WERI-Rb-1 (cell line): ENCODE measurements at places on chromosomes 7 and 10.

GRCh38 chr10:45809837-45810236 is 37.5 kb downstream of the AGAP4 start:
- peak; percentile 49 for DNase-seq

GRCh38 chr7:44074349-44074695 is 8.0 kb downstream of the POLM start:
- DNase-seq = no peak

DNA sequence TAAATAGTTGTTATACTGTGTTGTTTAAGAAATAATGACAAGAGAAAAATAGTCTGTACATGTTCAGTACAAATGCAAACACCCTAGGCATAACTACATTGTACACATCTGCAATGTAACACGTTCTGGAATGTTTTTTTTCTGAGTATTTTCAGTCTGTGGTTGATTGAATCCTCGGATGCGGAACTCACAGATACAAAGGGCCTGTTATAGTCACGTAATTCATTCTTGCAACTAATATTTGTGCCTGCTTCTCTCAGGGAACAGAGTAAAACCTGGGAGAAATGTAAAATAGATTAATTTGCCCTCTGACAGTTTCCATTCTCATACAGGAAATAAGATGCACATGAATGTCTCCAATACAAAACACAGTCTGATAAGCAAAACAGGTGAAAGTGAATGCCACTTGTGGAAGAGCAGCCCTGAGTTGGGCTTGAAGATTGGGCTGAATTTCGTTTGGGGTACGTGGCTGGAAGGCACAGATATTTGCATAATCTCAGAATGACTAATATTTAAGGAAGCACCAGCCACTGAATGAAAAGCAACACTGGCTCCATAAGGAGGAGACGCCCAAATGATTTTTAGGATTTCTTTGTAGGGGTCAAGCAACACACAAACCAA is 19.1 kb downstream of the DENND2A start:
- no peak for DNase-seq

DNA sequence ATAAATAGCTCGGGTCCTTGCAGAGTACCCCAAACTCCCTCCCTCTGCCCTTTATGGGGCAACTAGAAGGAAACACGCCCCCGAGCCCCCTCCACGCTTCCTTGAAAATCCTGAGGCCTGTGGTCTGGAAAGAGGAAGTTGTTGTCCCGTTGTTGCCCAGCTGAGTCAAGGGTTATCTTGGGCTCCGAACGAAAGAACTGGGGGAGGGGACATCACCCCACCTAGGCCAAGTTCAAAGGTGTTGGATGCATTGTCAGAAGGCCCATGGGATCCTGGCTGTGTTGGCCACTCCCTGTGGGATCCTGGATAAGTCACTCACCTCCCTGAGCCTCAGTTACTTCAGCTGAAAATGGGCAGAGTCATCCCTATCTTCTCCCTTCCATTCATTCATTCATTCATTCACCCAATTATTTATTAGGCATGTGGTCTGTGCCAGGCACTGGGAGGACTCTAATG is at the start of gene CCL24:
Gene CCL24 (minus strand): TSS at position 26 of the 456 bp plus-strand sequence. CDS start 91 bp downstream, outside the sequence.
- DNase-seq = no peak

- DNase-seq = no peak
Observed at GRCh38 chr10:117684672-117685211, 142.2 kb downstream of the EMX2 start.

DNA sequence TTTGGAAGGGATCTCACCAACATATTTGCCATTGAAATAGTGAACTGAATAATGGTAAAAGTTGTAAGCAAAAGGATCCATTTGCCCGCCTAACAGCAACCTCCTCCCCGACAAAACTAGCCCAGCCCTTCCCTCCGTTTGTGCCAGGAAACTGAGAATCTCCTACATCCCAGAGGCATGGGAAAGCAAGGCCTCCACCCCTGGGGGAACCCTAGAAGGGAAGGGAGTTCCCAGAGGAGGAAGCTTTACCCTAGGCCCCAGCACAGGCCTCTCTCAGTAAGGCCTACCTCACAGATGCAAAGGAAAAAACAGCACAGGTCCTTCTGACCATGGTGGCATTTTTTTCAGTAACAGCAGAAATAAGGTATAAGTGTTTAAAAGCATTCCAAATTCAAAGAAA is 229.7 kb downstream of the ELMO1 start:
- no peak for DNase-seq

DNA sequence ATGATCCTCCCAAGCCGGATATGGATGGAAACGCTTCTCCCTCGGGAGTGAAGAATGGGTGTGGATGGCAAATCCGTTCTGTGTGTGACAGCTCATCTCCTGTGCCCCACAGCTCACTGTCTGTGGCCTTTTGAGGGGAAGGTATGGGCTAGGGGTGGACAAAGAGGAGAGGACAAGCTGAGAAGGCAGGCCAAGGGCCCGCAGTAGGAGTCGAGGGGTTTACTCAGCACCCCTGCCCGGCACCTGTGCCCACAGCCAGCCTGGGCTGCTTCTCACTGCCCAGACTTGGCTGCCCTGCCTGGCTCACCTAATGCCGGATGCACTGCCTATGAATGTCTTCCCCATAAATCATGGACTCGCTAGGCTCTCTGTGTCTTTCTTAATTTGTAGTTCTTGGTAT is 503.8 kb downstream of the TCERG1L start:
- peak; percentile 33 for DNase-seq

DNA sequence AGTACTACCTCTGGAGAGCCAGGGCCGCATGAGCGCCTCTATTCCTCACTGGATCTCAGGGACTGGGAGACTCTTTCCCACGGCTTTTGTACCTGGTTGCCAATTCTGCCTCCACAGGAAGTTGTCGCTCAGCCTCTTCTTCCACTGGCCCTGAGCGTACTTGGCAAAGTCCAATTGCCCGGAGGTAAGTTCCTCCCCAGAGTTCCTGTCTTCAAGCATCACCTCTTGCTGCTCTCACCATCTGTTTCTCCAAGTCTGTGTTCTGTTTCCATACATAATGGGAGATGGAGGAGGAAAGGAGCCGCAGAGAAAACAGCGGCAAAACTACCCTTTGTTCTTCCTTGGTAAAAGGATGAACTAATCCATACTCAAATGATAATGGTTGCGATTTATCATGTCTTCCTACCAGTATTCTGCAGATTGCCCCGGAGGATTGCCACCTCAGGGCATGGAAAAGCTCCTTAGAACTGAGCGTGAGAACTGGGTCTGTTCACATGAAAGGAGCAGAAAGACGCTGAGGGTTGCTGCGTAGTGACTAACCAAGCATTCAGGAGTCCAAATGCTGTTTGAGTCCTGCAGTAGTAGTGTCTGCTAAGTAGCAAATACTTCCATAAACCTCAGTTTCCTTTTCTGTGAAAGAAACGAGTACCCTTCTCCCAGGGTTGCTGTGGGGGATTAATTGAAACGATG is 170.2 kb upstream of the GLI3 start:
- no peak for DNase-seq

GRCh38 chr7:68247126-68247525 is 1250.5 kb downstream of the TYW1 start:
- no peak for DNase-seq

DNA sequence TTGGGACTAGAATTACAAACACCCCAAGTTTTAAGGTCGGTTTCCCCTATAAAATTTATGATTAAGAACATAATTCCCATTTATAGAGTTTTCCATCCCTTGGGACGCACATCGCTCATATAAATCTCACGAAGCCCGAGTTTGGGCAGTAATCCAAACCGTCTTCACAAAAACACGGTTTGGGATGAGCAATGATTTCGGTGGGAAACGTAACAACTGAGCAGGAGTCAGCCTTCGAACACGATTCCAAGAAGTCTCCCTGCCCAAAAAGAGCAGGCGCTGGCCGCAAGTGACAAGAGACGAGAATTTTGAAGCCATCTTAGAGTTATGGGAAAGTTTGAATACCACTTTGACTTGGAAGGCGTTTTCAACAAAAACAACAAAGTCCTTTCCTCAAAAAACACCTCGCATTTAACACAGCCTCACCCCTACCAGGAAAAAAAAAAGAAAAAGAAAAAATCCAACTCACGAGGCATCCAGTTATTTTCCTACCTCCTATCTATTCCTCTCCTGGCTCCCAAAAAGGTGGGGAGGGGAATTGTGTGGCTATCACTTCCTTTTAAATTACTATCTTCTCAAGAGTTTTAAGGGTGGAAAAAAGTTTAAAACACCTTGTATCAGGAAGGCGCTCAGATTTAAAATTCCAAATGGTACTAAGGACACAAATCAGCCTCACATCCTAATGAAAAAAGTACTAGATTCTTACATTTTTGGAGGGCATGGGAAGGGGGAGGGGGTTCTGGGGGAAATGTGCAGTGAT is 1.6 kb downstream of the SEPHS1 start:
- no peak for DNase-seq

DNA sequence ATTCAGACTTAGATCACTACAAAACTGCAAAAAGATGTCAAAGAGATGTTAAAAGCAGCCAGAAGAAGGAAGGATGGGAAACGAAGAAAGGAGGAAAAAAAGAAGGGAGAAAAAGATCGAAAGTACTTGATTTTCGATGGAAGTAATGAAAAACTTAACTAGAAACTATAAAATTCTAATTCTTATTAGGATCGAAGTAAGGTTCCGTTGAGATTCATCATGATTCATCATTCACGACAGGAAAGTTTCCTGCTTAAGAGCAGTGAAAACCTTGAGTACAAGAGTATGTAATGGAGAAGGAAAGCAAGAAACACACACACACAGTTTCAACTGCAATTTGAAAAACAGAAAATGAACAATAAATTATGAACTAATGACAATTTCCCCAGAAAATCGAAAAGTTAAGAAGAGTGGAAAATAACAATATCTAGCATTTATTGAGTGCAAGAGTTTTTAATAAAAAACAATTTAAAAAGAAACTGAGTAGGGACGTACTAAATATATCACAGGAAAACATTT is 1.1 kb upstream of the ING3 start:
- no peak for DNase-seq

GRCh38 chr7:5673125-5673524 is 108.3 kb downstream of the RNF216 start:
- DNase-seq = no peak

GRCh38 chr7:22156205-22156604 is 200.7 kb downstream of the RAPGEF5 start:
- DNase-seq = no peak

DNA sequence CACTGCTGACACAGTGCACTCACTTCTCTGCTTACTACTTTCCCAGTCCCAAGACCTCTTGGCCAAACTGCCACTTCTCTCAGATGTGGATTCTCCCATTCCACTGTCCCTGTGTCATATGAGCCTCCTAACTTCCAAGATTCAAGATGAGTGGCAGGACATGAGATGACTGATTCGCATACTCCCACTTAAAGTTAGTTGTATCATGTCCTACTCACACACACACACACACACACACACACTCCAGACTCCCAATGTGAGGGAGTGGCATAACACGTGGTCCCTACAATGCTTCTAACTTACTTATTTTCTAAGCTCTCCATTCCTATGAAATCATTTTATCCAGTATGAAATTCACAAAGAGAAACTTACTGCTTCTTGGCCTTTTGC is 67.0 kb upstream of the CAV2 start:
- DNase-seq = no peak

- DNase-seq = peak; percentile 51
Observed at GRCh38 chr7:3029138-3029537, 14.5 kb downstream of the CARD11 start.

DNA sequence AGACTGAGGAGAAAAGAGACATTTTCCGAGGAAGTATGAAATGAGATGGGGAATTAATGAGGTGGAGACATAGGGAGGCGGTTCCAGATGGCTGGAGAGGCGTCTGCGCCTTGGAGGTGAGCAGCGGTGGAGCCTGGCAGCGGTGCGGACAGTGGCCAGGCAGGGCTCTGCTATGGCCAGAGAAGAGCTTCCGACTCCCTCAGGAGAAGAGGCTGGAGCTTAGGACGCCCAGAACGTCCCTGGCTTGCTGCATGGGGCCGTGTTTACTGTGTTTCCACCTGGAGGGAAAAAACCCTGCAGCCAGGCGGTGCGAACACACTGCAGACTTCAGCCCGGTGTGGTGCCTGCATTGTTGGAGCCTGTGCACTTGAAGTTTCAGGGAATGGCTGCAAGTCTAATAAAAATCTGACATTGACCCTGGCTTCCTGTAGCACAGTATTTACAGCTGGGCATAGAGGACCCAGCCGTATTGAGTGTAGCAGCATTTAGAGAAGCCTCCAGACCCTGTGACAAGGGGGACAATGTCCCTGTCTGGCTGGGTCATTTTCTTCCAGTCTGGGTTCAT is 447.1 kb upstream of the MKI67 start:
- DNase-seq = no peak

- no peak for DNase-seq
Observed at GRCh38 chr7:148697256-148698006, 1.3 kb upstream of the CUL1 start.

DNA sequence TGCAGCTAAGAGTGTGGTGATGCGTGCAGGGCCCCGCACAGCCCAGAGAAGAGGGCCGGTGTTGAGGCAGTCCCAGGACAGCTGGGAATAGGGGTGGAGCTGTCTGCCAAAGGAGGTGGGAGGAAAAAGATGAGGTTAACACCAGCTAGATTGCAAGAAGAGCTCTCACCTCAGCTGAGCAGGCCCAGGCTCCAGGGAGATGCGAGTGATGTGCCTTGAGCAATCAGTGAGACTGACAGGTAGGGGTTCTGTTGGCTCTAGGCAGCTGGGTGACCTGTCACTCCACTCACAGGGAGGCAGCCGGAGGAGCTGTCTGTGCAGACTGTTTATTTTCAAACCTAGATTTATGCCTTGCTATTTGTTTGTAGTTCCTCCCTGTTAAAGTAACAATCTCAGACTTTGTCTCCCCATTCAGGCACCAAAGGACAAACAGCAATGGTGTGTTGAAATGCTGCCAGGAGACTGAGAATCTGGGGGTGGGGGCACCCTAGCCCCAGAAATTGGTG is 205.1 kb upstream of the CXCL12 start:
- DNase-seq = no peak

- no peak for DNase-seq
Observed at GRCh38 chr10:73789659-73790055, 4.3 kb downstream of the ZSWIM8 start.

- no peak for DNase-seq
Observed at GRCh38 chr7:29871787-29872398, 65.6 kb downstream of the WIPF3 start.

DNA sequence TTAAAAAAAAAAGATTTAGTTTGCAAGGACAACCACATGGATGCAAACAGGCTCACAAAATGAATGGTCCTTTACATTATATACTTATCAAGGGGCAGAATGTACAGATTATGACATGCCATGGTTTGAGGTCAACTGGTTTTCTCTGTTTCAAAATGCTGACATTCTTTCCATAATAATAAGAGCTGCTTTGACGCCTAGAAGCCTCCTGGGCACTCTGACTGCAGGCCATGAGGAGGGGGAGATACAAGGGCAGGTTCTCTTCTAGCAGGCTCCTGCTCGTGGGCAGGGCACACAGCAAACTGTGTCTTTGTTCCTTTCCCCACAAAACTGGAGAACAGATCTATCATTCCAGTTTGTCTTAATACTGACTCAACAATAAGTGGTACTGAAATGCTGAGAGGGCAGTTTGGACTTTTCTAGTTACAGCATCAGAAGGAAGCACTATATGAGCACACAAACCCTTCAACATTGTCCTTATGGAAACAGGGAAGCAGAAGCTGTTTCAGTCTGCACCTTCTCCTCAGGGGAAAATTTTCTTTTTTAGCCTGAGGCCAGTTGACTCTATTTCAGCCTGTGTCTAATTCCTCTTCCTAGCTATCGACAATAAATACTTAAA is 314.9 kb upstream of the AOAH start:
- DNase-seq = no peak
